ENCODE measurements at places on chromosomes 1 and 21.

DNA sequence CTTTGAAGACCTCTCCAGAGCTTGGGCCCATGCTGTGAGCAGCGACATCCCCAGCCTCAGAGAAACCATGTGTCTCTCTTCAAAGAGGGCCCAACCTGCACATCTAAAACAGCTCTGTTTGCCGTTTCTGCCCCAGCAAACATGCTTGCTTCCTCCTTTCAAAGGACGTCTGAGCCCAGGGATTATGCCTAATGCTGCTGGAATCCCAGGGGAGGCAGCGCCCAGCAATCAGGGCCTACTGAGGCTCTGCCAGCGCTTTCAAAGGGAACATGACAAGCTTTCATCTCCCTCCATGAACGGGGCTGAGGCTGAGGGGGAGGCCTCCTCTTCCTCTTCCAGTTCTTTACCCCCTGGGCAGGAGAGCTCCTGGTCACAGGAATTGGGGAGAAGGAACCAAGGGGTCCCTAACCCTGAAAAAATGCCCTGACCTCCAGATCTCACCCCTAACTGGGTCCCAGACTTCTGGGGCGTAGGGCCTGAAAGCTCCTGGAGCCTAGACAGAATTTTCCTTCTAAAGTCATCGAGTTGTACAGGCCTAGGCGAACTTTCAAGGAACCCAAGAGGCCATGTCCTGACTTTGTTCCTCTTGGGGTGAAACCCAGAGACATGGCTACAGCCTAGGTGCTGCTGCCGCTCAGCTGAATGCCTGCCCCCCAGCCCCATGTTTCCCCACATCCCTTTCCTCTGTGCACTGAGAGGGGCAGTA is 13.4 kb upstream of the ASCL5 start:
- peak; percentile 35 for DNase-seq

- DNase-seq = no peak
These were observed 109.8 kb downstream of the OSBPL9 start for GRCh38 chr1:51726544-51727225.

DNA sequence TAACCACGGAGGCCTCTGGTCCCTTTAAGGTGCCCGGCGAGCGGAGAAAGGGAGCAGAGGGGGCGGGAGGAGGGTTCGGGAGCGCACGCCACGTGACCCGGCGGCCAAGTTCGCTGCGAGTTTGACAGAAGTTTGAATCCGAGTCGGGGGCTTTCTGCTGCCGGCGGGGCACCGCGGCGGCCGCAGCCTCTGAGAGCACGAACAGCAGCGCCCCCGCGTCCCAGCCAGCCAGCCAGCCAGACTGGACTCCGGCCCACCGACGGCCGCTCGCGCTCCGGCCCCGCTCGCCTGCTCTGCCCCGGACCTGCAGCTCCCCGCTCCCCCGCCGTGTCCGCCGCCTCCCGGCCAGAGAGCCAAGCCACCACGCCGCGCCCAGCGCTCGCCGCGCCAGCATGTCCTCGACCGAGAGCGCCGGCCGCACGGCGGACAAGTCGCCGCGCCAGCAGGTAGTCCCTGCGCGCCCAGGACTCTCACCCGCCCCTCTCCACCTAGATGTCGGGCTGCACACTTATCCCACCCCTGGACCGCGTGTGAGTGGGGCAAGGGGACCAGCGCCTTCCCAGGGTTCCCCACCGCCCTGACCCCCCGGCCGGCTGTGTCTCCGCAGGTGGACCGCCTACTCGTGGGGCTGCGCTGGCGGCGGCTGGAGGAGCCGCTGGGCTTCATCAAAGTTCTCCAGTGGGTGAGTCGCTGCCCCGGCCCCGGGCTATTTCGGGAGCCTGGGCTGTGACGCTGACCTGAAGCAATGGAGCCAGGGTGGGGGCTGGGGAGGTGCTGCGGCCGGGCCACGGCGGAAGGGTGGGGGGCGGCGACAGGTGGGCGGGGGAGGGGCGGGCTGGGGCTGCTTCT is at the start of gene SYPL2:
Gene SYPL2, plus strand, starts transcription at position 95 of the 849 bp plus-strand sequence. Its CDS starts 298 bp downstream, at position 393.
- DNase-seq = peak; percentile 84

DNA sequence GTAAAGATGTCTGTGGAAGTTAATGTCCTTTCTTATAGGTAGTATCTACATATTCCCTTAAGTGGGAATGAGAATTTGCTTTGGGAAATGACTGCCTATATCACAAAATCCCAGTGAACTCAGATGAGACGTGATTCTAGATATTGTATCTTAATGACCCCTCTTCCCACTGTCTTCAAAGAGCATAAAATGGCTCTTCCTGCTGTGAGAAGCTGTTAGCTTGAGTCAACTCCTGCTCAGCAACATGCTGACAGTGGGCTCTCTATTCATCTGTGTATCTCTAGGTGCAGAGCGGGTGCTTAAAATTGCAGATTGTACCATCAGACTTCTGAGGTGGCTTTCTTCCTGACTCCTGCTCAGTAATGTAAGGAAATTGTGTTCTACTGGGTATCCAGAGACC is 100.6 kb downstream of the SPAG17 start:
- DNase-seq = no peak

GRCh38 chr1:40690771-40691537 is 550 bp upstream of the NFYC start:
- no peak for DNase-seq

GRCh38 chr1:46687093-46687659 is 15.5 kb downstream of the TEX38 start:
- DNase-seq = peak; percentile 84

DNA sequence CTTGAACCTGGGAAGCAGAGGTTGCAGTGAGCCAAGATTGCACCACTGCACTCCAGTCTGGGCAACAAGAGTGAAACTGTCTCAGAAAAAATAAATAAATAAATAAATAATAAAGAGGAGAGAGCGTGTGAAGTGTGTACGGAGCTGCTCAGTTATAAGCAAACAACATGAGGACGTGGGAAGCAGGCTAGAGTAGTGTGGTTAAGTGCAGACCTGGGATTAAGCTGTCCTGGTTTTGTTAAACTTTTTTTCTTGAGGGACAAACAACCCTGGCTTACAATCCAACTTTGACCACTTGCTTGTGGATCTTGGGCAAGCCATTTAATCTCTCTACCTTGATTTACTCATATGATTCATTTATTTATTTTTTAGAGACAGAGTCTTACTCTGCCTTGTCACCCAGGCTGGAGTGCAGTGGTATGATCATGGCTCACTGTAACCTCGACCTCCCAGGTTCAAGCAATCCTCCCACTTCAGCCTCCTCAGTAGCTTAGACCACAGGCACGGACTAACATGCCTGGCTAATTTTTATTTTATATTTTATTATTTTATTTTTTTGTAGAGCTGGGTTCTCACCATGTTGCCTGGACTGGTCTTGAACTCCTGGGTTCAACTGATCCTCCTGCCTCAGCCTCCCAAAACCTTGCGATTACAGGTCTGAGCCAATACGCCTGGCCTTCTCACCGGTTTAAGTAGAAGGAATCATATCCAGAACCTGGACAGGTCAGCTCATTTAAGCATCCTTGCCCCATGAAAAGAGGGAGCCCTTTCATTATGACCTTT is 52.7 kb downstream of the RPS6KA1 start:
- DNase-seq = no peak

DNA sequence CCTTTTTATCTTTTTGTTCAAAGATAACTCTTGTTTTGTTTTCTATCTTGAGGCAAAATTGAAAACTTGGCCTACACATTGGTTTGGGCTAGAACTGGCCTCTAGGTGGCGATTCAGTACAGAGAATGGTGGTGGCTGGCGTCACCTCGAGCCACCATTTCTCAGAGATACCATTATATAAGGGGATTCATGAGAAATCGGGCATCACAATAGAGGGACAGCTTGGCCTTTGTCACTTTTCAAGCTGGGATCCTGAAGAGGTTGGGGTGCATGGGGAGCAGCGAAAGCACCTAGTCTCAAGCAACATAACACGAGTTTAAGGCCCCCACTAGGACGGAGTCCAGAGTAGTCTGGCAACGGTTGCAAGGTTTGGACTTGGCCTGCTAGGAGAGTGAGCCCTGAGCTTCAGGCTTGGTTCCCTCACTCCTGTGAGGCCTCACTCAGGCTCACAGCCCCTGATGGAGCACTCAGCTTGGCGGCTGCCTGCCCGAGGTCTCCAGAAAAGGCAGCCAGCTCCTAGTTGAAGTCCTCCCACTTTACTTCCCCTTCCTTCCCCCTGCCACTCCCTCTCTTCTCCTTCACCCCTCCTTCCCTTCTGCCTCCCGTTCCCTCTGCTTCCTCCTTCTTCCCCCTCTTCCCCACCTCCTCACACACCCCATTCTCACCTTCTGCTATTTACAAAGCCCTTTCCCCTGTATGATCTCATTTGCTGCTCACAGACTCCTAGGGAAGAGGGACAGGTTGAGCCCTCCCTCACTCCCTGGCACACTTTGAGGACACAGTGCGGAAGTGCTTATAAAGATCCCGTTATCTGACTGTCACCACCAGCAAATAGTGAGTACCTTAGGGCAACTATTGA is 67.8 kb downstream of the LRIG2 start:
- DNase-seq = peak; percentile 64

DNA sequence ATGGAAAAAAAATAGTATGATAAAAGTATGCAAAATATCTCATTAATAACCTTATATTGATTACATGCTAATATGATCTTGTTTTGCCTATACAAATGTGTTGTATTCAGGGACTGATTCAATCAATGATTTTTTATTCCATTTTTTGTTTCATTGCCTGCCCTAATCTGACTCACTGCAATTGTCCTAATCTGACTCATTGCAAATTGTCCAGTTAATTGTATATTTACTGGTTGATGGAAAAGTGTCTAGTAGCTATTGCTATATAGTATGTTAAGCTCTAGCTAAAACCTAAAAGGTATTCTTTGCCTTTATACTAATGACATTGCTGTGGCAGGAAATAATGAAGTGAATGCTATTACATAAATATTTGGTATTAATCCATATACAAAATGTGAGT is 728.9 kb upstream of the ZP4 start:
- no peak for DNase-seq

DNA sequence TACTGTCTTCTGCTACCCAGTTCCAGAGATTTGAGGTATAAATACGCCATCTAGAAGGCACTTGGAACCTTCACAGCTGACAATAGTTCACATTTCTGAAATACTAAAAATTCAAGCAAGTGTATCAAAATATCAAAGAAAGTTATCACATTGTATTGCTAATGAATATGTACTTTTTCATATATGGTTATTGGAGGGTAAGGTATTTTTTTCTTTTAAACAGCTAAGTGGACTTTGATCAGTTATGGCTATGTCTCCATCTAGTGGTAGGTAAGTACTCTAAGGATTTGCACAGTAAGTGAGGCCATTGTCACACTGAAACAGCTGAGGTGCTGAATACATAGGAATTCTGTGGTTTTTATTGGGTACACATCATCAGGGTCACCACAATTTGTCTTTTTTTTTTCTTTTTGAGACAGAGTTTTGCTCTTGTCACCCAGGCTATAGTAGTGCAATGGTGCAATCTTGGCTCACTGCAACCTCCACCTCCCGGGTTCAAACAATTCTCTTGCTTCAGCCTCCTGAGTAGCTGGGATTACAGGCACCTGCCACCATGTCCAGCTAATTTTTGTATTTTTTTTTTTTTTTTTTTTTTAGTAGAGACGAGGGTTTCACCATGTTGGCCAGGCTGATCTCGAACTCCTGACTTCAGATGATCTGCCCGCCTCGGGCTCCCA is 49.1 kb upstream of the CR2 start:
- DNase-seq = no peak

- no peak for DNase-seq
These were observed 75.4 kb downstream of the DPT start for GRCh38 chr1:168653567-168653966.

- no peak for DNase-seq
These were observed 95.8 kb downstream of the PSMG1 start for GRCh38 chr21:39087238-39088030.

GRCh38 chr1:197199923-197200271 is 53.4 kb upstream of the ASPM start:
- DNase-seq = no peak

- no peak for DNase-seq
These were observed 31.8 kb downstream of the ATF3 start for GRCh38 chr1:212640223-212640878.

DNA sequence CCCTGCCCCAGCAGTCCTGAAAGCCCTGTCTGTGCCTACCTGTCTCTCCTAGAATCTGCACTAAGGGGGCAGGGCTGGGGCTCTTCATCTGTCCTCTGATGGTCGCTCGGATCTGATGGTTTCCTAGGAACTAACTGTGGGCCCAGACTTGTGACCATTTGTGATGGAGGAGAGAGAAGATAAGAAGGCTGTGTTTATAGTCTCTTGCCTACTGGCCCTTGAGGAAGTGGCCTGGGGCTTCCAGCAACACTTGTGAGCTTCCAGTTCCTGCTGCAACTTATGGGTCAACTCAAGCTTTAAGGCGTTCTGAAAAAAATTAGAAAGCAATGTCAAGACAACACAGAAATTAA is 53.2 kb upstream of the SYNC start:
- DNase-seq = no peak

DNA sequence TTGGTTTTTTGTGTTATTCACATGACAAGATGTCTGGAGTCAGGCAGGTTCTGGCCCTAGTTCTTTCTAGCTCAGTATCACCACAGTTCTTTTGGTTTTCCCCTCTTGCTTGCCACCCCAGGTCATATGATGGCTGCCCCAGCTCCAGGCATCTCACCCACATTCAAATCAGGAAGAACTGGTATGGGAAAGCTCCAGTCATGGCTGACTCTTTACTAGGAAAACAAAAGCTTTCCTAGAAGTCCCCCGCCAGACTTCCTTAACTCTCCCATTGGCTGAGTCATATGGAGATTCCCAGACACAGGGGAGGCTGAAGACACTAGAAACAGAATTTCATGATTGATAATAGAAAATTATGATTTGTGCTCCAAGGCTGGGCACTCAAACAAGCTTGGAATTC is 22.1 kb upstream of the EYA3 start:
- no peak for DNase-seq

- peak; percentile 59 for DNase-seq
These were observed 102.5 kb downstream of the KCNN3 start for GRCh38 chr1:154767315-154768240.

- no peak for DNase-seq
These were observed 1518.9 kb upstream of the B3GALT2 start for GRCh38 chr1:194705123-194705854.

DNA sequence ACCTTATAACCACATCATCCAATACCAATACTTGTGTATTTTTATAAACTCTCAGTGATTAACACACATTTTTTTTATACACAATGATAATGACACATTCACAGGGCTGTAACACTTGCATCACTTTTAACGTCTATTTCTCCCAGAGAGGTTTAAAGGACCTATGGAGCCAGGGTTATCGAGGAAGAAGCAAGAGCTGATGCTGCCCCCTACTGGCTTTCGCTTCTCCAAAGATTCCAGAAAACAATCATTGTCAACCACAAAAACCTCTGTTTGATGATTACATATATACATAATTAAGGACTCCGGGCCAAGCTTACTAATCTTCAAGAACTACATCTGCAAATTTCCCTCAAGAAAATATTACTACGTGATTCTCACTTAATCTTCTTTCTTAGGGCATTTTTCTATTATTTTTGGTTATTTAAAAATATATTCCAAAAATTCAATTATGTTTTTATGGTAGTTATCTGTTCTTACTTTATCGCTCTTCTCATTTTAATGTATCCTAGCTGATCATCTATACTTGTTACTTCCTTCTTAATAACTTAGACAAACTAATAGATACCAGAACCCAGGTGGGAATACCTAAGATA is 214.5 kb downstream of the VAV3 start:
- DNase-seq = no peak

Measured in upper lobe of right lung (tissue), 1 donor.